Activated naive CD4-positive, alpha-beta T cell treated with anti-CD3 and anti-CD28 coated beads, Interleukin-2, amount 50 U/mL, for 72 hours (primary cell): ENCODE measurements at places on chromosomes 6 and 20. TPM values are rescaled to one million over a fixed set of nuclear protein-coding genes. Genes with fewer than 3 reads are reported as not detected.

The TRIM10 gene
- 0.70 TPM for total RNA-seq

The FAM83C gene
- not detected for total RNA-seq

The IFNGR1 gene
- total RNA-seq = 32.7 TPM

The SLC32A1 gene
- not detected for total RNA-seq

DNA sequence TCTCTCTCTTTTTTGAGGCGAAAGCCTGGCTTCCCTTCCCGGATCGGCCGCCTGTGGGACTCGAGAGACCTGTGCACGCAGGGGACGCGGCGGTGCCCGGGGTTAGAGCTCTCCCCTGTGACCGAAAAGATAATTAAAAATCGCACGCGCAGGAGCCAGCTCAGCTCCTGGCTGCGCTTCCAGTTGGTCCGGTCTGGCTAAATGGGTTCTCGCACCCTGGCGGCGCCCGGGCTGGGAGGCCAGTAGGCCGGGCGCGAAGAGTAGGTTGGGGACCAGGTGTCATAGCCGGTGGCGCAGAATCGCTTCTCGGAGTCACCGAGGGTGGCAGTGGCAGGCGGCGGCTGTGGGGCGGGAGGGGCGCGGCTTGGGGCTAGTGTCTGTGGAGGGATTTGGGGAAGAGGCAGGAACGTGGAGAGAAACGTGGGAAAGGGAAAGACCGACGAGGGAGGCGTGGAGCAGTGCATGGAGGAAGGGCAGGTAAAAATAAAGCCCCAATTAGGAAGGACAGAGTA lies 41.9 kb upstream of the SUPT3H start:
- DNase-seq = peak; percentile 69

DNA sequence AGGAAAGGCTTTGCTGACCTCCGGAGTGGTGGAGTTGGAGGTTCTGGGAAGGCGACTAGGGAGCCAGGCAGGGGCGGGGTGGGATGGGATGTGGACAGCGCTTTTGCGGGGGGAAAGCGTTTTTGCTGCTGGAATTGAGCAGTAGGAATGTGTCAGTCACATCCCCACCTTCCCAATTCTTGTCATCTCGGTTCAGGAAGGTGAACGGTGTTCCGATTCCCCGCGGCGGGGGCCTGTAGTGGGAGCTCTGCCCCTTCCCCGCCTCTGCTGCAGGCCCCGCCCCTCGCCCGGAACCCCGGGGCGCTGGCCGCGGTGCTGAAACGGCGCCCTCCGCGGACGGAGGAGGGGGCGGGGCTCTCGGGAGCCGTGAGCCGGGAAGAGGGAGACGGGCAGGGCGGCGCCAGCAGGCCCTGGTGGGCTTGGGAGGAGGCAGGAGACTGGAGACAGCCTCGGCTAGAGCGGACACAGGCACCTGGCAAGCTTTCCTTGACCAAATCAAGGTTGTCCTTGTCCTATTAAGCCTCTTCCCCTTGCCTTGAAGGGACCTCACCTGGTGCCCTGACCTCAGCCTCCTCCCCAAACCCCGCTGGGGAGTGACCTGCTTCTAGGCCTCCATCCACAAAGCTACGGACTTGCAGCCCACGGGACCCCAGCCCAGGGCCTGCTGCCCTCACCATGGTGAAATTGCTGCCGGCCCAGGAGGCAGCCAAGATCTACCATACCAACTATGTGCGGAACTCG lies at the start of gene LHFPL5:
LHFPL5 (plus strand) TSS at position 357 of the 741 bp plus-strand sequence; CDS start at position 676, 319 bp downstream.
- DNase-seq = peak; percentile 83

DNA sequence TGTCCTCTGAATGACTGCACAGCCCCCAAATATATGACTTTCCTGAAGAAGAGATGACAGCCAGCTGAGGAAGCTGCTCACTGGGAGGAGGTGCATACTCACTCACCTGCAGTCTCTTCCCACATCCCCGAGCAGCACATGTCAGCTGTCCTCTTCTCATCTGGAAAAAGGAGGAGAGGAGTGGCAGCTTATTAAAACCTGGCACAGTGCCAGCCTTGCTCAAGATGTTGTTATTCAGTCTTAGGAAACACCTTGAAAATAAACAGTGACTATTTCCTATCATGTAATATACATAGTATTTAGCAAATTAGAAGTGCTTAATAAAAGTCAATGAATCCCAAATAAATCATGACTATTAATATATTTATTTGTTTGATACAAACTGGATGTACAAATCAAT lies 232.9 kb downstream of the EPM2A start:
- no peak for DNase-seq

DNA sequence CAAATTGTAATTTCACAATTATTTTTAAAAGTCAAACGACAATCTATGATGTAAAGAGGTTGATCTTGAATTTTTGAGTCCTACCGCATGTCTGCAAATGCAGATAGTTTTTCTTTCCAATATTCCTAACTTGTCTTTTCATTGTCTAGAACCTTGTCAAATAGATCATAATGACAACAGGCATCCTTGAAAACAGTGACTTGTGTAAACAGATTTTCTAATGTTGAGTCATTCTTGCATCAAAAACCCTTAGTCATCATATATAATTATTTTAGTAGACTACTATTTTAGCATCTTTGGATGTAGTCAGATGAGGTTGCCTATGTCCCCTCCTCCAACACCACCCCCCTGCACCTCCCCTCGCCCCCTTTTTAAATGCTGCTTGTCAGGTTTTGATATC lies 43.8 kb downstream of the BMP6 start:
- no peak for DNase-seq

The TPD52L2 gene
- 31.3 TPM for total RNA-seq

DNA sequence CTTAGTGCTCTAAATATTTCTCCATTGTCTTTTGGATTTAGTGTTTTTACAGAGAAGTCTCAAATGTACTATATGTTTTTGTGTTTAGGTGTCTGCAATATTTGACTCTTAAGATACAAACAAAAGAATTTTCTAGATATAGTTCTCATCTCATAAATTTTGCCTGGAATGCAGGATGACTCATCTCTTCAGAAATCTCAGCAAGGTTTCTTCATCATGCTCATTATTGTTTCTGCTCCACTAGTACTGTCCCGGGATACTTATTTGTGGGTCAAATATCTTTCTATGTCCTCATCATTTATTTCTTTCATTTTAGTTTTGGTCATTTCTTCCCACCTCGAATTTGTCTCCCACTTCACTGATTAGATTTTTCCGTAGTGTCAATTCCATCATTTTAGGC lies 9.5 kb downstream of the AHI1 start:
- DNase-seq = no peak

The ANKRD6 gene
- 5.8 TPM for total RNA-seq

DNA sequence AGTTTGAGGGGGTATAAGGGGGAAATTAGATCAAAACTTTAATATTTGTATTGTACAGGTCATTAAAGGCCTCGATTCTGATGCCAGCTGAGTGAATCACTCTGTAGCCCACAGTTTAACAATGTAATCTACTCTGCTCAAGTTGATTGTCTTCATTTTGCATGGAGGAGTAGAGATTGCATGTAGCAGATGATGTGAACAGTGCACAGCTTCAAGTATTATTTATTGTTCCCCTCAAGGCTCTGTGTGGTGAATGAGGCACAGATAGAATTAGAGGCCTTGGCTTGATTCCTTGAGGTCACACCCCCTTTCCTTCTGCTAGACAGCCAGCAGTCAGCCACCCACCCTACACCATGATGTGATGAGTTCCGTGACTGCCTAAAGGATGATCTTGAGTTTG lies 38.1 kb downstream of the TXLNB start:
- DNase-seq = no peak

The SLC22A2 gene
- not detected for total RNA-seq

GRCh38 chr6:142087950-142088857 lies 44.5 kb upstream of the GJE1 start:
- DNase-seq = no peak

- no peak for DNase-seq
Measured at GRCh38 chr20:57020364-57020763, 246.1 kb downstream of the BMP7 start.

DNA sequence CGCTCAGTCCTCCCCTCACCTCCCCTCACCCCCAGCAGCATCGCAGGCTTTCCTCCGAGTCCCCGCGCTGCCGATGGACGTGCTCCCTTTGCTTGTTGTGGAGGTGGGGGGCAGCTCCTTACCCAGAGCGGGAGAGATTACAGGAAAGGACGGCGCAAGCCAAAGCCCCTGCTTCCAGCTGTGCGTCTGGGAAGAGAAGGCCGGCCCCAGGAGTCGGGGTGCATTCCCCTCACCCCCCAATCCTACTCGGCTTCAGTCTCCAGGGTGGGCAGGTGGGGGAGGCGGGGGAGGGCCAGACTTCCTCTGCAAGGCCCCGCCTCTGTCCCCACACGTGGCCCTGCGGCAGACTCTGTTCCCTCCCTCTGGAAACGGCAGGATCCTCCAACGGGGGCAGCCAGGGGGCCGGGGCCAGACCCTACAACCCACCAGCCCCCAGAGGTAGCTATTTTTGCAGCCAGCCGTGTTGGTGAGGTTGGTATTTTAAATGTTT lies 43.6 kb downstream of the NTSR1 start:
- DNase-seq = no peak

- no peak for DNase-seq
Measured at GRCh38 chr6:44363377-44363926, 21.0 kb downstream of the SPATS1 start.

The CFB gene
- total RNA-seq = 1.9 TPM

DNA sequence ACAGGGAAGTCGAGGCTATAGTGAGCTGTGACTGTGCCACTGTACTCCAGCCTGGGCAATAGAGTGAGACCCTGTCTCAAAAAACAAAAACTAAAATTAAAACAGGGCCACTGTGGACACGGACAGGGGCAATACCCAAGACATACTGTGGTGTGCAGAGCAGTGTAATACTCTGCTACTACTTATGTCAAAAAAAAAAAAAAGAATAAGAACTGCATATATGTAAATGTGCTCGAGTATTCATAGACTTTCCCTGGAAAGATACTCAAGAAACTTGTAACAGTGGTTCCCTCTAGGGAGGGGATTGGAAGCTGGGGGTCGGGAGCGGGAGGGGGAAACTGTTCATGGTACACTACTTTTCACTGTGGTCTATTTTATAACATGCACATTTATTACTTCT lies 15.9 kb downstream of the SPDEF start:
- DNase-seq = no peak

DNA sequence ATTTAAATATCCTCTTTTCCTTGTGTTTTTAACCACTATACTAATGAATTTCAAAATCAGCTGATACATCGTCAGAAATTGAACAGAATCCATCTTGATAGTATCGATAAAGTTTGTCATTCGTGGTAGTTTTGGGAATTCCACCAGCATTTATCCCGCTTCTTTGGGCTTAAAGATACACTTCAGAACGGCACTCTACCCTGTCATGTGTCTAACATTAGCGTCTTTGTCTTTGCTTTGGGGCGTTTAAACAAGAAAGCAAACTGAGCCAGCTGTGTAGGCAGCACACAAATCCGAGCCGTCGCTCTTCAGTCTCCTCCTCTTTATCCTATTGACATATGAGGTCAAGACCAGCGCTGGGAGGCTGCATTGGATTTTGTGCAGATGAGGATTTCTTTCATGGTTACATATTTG lies 27.5 kb upstream of the NHSL1 start:
- no peak for DNase-seq

GRCh38 chr6:35552285-35552917 lies 39.7 kb upstream of the TULP1 start:
- peak; percentile 60 for DNase-seq

The NRM gene
- 35.7 TPM for total RNA-seq

- DNase-seq = no peak
Measured at GRCh38 chr6:142185641-142186040, 38.6 kb downstream of the VTA1 start.

The KIF6 gene
- 0.29 TPM for total RNA-seq
